Central memory CD4-positive, alpha-beta T cell (primary cell): ENCODE measurements at places on chromosomes 12 and 14.

DNA sequence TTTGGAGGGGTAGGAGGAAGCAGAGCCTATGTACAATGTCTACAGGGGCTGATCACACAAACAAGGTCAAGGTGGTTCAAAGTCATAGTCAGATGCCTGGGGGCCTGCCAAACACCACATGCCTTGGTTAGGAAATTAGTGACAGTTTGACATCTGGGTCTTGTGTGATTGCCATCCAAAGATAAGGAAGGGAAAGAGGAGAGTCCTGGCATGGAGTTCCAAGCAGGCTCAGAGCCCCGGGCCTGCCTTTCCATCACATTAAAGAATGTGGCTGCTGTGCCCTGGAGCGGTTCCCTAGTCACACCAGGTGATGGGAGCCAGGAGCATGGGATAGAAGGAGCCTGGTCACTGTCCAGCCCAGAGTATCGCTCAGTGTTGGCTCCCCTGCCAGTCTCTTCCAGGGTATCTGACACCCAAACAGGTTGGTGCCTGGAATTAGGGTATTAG, 53.6 kb upstream of the BCL2L14 start:
- DNase-seq = no peak

DNA sequence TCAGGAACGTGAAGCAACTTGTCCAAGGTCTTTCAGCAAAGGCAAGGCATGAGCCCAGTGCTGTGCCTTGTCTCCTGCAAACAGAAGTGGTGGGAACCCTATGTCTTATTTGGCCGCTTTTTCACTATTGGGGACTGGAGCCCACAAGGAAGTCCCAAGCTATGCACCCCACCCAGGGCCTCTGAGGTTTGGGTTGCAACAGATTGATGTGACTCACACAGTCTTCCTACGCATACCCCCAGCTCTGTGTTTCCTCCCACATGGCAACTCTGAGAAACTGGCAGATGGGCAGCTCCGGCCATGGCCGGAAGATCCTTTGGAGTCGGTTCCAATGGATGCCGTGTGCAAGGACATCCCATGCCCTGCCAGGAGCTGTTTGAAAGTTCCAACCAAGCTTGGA, 28.3 kb upstream of the CMKLR1 start:
- no peak for DNase-seq

GRCh38 chr12:14883686-14884085, 2.0 kb downstream of the MGP start:
- DNase-seq = no peak

DNA sequence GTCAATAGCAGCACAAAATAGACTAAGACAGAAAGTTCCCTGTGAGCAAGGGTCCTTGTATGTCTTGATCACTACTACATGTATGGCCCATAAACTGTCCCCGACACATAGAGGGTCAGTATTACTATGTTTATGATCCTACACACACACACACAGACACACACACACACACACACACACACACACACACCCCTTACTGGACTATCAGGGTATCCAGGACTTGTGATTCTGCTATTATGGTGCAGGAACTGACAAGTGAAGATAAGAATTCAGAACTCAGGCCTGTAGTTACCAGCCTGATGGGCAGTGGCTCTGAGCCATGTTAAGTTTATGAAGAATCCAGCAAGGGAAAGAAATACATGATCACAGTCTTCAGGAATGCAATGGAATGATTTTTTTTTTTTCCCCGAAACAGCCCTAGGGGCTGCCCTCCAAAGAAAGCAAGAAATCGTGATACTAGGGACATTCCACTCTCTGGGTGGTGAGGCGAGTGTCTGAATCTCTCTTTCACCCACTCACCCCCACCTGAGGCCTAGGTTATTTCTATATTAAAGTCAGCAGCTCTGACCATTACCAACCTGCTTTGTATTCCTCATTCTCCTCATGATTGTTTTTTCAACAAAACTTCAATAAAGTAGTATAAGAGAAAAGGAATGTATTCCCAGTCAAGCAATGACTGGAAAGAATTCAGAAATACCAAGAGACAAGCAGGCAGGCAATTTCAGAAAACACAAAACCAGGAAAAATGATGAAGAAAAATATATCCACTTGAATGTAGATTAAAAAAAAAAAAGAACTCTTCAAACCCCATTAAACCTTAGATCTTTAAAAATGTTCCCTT, 105.8 kb downstream of the AVPR1A start:
- no peak for DNase-seq

GRCh38 chr12:20268121-20268732, 100.1 kb upstream of the PDE3A start:
- DNase-seq = no peak

GRCh38 chr14:38256533-38256840, 594 bp upstream of the CLEC14A start:
- no peak for DNase-seq

DNA sequence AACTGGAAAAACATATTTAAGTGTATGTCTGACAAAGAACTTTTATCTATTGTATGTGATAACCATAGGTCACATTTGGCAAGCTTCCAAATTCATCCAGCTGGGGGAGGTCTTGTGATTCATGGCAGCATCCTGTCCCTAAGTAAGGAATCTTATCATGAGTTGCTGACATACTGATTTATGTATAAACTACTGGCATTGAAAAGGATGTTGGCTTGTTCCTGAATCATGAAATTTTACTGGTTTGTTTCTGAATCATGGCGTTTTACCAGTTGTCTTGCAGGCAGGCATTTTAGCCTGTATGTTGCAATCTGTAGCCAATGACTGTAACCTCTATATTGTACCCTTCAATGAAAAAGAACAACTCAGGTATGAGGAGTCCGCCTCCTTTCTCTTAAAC, 244.8 kb downstream of the IPO8 start:
- DNase-seq = no peak

DNA sequence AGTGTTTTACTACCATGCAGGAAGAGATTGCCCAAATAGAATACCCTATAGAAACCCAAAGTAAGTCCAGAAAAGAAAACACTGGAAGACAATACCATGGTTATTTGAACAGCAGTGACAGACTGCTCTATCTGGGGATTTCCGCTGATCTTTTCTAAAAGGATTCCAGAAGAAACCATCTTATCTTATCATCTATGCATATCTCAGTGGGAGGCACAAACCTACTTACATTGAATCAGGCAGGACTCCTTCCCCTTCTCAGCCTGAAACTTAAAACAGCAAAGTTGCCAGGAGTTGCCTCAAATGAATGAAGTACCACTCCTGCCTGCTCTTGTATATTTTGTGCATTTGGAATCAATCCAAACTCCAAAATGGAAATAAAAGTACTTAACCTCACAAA, 56.7 kb upstream of the NR2C1 start:
- DNase-seq = no peak

- no peak for DNase-seq
Observed at GRCh38 chr12:80877721-80878265, 59.9 kb downstream of the LIN7A start.

GRCh38 chr12:128613837-128614590, 209.7 kb downstream of the SLC15A4 start:
- no peak for DNase-seq

DNA sequence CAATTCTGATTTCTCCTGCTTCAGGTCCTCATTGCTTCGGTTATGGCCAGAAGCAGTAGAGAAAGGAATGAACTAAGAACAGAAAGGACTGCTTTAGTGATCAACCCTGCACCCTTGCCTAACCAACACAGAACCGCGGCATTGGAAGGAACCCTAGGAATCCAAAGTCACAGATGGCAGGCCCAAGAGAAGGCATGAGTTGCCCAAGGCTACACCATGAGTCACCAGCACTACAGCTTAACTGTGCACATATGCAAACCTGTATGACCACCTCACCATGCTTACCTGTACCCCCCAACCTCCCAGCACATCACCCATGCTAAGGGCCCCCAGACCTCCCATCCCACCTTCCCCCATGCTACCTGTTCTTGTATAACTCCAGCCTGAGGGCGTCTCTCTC, 25.9 kb upstream of the BLTP3B start:
- DNase-seq = no peak

DNA sequence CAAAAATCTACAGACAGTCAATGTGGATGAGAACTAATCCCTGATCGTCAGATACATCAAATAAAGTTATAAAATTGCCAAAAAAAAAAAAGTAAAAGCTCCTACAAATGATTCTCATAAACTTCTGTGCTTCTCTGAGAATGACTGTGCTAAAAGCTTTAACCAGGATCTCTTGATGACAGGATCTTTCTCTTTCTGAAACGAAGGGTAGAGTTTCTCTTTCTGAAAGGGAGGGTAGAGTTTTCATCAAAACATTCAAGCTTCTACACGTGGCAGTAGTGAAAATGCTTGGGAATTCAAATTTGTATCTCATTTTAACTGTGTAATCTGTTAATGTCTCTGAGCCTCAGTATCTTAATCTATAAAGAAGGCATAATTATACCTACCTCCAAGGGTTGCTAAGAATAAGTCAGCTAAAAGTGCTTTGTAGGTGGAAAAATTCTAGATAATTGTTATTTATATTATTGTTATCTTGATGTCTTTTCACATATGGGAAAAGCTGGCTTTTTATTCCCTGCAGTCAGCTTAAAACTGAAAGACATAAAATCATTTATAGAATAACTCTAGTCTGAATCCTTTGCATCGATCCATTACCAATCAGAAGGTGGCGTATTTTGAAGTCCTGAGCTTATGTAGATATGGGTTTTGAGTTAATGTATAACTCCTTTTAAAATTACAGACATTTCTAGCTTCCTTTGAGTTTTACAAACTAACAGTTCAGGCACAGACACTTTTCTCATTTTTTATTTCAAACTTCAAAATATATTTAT, 157.4 kb downstream of the DACT1 start:
- DNase-seq = no peak

DNA sequence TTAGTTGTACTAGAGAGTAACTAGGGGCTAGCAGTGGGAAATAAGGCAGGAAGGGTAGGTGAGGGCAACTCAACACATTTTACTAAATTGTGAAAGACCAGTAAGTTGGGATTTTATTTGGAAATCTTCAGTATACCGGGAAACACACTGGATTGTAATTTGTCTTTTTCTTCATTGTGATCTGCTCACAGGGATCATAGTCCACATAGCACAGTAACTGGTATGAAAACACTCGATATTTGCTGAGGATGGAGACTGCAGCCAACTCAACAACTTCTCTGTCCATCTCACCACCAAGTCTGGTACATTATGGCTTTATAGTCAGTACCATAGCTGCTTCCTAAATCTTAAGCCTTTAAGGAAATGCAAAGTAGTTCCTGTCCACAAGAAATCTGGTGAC, 2.5 kb downstream of the SLIRP start:
- no peak for DNase-seq

GRCh38 chr14:22820731-22821130, 5.5 kb upstream of the SLC7A7 start:
- DNase-seq = no peak

DNA sequence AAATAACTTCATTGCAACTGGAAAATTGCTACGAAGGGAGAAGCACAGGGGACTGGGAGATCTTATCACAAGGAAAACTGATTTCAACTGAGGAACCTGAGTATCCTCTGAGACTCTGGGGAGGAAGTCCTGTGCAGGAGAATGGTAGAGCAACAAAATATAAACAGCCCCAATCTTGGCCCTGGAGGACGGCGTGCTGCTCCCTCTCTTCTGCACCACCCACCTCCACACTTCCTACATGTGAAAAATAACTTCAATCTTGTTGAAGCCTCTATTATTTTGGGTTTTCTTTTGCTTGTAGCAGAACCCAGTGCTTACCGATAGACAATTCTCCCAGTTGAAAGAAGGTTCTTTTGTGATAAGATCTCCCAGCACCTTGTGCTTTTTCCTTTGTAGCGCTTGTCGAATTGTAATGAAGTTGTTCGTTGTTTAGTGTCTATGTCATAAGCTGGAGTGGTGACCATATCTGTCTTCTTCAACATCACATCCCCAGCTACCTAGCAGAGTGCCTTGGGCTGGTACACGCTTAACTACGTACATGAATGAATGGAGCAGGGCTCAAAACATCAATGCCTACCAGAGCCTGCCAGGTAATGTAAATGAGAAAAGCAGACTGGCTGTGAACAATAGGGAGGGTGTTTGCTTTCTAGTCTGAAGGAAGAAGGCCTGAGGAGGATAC, 2.8 kb upstream of the CD4 start:
- DNase-seq = peak; percentile 72

- no peak for DNase-seq
Observed at GRCh38 chr14:99947695-99948094, 117.5 kb upstream of the EVL start.

DNA sequence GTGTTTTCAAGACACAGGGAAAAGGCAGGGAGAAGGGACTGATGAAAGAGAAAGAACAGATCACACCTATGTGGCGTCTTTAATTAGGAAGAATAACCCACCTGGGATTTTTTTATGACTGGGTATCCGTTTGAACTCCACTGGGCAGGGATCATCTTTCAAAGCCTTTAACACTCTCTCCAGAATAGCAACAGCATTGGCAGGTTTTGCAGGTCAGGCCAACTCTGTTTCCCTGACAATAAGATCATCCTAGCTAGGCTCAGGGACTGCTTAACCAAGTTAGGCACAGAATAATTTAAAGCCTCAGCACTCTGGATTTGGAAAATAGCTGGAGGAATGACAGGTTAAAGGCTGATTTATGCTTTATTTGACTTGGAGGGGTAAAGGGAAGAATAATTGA, 117.6 kb downstream of the SUDS3 start:
- DNase-seq = no peak

GRCh38 chr12:132449565-132450417, 40.2 kb upstream of the FBRSL1 start:
- DNase-seq = no peak

DNA sequence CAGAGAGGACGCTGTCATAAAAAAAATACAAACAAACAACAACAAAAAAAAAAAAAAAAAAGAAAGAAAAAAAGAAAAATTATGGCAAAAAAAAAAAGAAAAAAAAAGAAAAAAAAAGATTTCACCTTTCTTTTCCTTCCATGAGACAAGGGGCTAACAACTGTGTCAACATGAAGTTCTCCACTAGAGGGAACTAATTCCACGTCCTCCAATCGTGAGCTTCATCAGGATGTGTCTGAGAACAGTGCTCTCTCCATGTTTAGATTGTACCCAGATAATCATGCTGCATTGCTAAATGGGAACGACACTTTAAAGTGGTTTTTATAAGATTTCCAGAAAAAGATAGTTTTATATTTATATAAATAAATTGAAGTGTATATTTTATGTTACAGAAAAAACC, 96.2 kb upstream of the PTPRB start:
- no peak for DNase-seq

DNA sequence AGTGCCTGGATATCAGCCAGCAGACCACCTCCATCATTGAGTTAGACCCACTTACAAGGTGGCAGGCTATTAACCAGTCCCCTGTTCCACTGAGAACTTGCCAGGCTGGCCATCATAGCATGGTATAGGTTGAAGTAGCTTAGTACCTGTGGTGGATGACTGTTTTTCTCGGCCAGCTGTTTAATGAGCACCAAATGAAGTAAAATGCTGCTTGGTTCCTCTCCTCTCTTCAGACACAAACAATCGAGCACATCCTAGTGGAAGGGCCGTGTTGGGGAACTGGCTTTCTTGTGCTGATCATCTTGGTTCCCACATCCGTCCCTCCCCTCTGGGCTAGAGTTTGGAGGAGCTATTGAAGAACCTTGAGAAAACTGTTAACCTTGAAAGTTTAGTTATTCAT, 486.2 kb downstream of the RAD51B start:
- no peak for DNase-seq
